Hematopoietic multipotent progenitor cell treated with erythropoietin and hydrocortisone succinate and interleukin-3 and kit ligand, for 6 days (in vitro differentiated cells): ENCODE measurements at places on chromosomes 2 and 18.

DNA sequence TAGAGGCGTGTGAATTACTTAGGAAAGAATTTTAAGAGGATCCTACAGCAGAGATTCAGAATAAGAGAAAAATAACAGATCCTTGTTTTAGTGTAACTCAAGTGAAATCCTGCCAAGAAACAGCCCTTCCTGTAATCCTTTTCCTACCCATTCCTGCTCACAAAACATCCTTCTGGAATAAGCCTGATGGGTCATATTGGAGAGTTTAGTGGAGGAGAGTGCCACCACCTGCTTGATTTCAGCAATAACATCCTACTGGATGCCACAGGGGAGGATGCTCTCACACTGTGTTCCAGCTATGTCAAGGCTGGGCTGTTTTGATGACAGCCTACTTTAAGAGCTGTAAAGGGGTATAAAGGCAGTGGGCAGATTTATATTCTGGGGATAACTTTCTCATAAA lies 54.8 kb upstream of the CCDC178 start:
- DNase-seq = peak; percentile 4

- no peak for DNase-seq
These were observed 748.7 kb downstream of the RNF144A start for GRCh38 chr2:7665880-7666279.

DNA sequence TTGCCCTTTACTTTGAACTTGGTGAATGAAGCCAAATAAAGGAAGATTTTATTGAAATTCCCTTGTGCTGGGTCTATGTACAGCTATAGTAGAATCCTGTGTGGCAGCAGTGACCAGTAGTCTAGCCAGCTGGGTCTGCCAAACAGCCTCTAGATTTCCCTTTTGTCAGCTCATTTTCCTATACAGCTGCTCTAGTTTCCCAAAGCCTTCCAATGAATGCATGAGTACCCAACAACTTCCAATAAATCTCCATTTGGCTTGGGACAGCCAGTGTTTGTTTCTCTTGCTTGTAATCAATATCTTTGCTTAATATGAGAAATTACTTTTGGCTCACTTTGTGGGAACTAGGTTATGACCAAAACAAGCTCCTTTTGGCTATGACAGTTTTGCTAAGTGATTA lies 43.6 kb downstream of the SCN9A start:
- no peak for DNase-seq

DNA sequence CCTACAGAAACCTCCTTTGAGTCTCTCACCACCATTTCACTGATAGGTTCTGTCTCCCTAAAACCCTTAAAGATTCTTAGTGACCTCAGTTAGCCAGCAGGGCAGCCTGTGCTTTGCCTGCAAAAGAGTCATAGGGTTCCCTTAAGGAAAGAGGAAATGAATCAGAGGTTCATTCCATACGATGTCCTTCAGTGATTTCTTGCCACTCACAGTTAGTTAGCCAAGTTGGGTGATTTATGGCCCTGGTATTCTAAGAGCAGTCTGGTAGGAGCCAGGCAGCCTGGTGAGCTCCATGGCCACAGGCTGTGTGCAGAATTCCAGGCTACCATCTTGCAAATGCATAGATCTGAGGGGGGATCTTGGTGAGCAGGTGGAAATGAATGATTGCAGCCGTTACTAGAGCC lies 18.7 kb upstream of the CCBE1 start:
- no peak for DNase-seq

- peak; percentile 18 for DNase-seq
These were observed 59.3 kb upstream of the ALPP start for GRCh38 chr2:232319067-232319802.

DNA sequence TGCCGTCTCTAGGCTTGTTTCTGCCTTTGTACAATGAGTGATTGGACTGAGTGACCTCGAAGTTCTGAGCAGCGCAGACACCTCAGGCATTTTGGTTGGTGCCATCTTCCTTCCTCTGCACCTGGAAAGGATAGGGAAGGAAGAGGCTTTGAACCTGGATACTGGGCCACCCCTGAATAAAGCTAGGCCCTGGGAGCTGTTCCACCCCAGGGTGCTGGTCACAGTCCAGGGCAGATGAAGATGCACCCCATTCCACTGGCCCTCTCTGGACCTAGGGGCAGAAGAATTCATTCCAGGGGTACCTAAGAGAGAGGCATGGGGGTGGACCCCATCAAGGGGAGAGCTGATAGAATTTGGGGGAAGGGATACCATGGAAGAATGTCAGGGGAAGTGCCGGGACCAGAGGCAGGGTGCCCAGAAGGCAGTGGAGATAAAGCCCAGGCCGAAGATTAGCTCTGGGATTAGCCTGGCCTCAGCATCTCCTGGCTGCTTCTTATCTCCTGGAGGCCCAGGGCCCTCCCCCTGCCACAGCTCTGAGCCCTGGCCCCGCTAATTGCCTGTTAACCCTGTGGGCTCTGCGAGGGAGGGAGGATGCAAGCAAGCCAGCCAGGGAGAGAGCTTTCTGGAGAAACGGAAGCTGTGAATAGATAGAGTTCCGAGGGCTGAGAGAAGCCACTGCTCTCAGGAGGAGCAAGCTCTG lies 11.4 kb downstream of the ASIC4 start:
- peak; percentile 90 for DNase-seq

GRCh38 chr2:9803023-9803805 lies 40.1 kb upstream of the TAF1B start:
- DNase-seq = no peak

- no peak for DNase-seq
These were observed 25.3 kb downstream of the MMADHC start for GRCh38 chr2:149562324-149562723.

GRCh38 chr18:75502286-75502685 lies 74.8 kb upstream of the SMIM21 start:
- peak; percentile 13 for DNase-seq

GRCh38 chr2:7773362-7774360 lies 856.4 kb downstream of the RNF144A start:
- DNase-seq = peak; percentile 63

- no peak for DNase-seq
These were observed 84.8 kb downstream of the SETBP1 start for GRCh38 chr18:44765456-44765855.

DNA sequence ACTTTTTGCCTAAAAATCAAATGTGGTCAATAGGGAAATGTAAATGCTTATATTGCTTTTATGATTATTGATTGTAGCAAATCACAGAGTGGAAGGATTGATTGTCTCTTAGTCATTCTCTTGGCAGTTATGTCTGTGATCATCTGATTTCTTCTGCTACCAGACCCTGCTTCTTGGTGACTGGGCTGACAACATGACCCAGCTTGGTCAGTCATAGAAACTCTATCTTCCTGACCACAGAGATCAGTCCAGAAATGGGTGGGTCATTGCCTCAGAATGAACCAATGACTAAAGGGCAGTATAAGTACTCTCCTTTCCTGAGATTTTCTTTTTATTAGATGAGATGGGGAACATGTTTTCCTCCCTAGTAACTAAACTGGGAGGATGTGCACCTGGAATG lies 87.6 kb downstream of the MAIP1 start:
- DNase-seq = no peak

- DNase-seq = no peak
These were observed 173.8 kb downstream of the TMEM18 start for GRCh38 chr2:503288-503999.

GRCh38 chr2:80519699-80520291 lies 215.2 kb upstream of the LRRTM1 start:
- DNase-seq = no peak

DNA sequence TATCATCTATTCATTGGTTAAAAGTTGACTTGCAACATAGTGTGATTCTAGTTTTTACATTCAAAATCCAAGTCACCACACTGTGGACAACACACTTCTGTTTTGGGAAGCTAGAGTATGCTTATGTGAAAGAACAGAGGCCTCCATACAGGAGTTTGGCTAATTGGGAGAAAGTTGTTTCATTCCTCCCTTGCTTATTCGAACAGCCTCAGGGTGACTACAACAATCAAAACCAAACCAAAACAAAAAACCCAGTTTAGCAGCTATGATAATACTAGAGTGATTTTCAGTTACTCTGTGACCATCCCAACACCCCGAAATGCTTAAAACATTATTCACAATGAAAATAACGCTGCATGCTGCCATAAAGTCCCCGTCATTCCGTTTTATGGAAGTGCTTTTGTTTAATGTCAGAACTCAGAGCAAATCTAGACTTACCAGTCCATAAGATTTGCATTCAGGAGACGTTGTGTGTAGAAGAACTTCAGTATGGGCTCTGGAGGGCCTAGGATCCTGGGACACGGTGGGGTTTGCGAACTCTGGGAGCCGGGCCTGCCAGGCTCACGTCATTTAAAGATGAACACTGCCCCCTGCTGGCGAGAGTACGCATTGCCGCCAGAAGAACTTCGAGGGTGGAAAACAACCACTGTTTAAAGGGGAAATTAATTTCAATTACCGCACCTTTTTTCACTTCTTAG lies 111.4 kb downstream of the FTCDNL1 start:
- peak; percentile 69 for DNase-seq
